ENCODE measurements at places on chromosomes 3 and 15. TPM values are rescaled to one million over a fixed set of nuclear protein-coding genes. Genes with fewer than 3 reads are reported as not detected.
A peak's percentile ranks its signal among the peaks of the same experiment; 100 is the strongest.

GRCh38 chr3:114418724-114419543, 125.1 kb downstream of the TIGIT start:
- no peak for DNase-seq

NME9 gene
- total RNA-seq: not detected

GRCh38 chr3:195573611-195574496, 9.9 kb downstream of the APOD start:
- DNase-seq: no peak

TBC1D2B gene
- 11.3 TPM for total RNA-seq

DNA sequence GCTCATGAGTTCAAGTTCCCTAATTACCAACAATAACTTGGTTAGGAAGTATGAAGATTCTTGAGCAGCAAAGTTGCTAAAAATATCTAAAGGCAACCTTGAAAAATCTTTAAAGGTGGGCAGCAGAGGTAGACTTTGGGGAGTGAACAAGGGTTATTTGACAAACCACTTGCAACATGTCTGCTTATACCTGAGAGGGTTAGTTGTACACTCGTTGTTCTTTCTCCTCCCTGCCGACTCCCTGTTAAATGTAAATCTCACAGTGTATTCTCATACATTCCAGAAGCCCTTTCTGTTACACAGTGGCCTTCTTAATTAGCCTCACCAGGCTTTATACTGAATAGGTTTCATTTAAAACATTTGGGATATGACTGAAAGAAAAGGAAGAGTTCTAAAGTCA, 121.7 kb downstream of the ARNT2 start:
- DNase-seq: no peak

DNA sequence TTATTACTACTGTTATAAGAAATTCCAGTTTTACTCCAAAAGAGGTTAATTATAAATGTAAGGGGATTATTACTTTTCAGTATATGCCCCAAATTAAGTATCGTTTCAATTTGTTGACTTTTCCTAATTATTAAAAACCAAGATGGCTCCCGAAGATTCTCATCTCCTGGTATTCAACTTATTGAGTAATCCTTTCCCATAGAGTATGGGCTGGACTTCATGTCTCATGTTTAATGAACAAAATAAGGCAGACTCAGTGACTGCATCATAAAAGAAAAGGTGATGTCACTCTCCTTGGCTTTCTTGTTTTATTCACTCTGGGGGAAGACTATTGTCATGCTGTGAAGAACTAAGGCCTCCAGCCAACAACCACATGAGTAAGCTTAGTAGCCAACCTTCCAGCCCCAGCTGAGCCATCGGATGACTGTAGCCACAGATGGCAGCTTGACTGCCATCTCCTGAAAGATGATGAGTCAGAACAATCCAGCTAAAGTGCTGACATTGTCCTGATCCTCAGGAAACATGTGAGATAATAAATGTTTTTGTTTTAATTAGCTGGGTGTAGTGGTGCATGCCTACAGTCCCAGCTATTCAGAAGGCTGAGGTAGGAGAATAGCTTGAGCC, 17.3 kb downstream of the IGF2BP2 start:
- no peak for DNase-seq

- DNase-seq: peak; percentile 68
Measured at GRCh38 chr15:101158166-101159095, 93.4 kb downstream of the CHSY1 start.

LRRC31 gene
- not detected for total RNA-seq

DNA sequence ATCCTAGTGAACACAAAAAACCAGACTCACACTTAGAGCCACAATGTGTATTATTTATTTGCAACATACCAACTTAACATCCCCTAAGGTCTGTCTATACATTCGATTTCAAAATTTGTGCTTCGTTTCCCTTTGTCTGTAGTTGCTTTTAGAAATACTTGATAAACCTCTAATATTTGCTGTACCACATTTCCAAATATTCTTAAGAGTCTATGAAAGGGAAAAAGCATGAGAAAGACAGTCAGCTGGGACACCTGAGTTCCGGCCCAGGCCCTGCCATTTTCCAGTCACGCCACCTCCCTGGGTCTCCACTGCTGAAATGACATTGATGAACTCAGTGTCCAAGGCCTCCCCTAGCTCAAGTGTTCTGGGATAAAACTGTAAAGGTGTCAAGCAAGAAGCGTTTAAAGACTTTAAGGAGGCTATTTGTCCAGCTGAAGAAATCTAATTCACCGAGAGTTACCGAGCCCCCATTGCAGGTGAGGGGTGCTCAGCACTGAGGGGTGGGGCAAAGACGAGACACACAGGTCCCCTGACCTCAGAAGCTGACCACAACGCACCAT, 26.6 kb downstream of the LRRC2 start:
- DNase-seq: no peak

DNA sequence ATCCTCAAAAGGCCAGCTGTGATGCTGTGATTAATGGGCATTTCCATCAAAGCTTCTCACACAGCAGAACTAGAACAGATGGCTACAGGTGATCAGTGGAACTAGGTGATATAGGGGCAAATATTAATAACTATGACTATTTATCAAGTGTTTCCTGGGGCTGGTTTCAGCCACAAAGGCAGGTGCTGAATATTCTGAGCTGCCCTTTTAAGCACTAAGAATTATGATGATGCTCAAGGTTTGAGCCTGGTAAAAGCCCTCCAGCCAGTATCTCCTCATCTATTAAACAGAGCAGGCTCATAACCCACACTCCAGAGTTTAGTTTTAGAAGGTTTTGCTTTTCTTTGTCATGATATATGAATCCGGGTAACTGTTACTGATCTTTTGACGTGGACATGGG, 129.5 kb upstream of the ACP3 start:
- no peak for DNase-seq

DNA sequence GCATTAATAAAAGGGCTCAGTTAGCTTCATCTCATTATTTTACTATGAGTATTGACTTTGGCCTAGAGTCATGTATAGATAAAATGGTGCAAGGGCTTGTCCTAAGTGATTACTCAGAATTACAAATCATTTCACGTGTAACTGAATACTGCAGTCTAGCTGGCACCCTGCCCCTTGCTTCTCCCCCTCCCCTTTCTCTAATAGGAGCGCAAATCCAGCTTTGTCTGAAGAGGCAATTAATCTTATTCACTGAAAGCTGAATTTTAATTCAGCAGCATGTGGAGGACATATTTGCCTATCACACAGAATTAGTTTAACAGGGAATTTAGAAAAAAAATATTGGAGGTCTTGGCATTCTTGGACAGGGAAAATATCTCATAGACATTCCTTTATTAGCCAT, 412.1 kb upstream of the DPH6 start:
- no peak for DNase-seq

- DNase-seq: peak; percentile 83
Measured at GRCh38 chr15:78988361-78988911, 43.6 kb upstream of the CTSH start.

All from cardiac septum (tissue), 1 donor.